ENCODE measurements at places on chromosomes 1 and 21. TPM values are rescaled to one million over a fixed set of nuclear protein-coding genes. Genes with fewer than 3 reads are reported as not detected.

Gene DNAJC28
- 6.7 TPM for total RNA-seq

Gene WNT3A
- total RNA-seq: not detected

Gene LRRC53
- not detected for total RNA-seq

Gene CHI3L2
- total RNA-seq: 4.7 TPM

Gene PCP4L1
- 0.17 TPM for total RNA-seq

Gene TSPEAR
- 2.7 TPM for total RNA-seq

Gene TTC22
- total RNA-seq: 0.17 TPM

Gene PPIAL4G
- not detected for total RNA-seq

Gene CNIH3
- 0.99 TPM for total RNA-seq

Gene MYBPH
- total RNA-seq: not detected

Gene TEX38
- total RNA-seq: not detected

DNA sequence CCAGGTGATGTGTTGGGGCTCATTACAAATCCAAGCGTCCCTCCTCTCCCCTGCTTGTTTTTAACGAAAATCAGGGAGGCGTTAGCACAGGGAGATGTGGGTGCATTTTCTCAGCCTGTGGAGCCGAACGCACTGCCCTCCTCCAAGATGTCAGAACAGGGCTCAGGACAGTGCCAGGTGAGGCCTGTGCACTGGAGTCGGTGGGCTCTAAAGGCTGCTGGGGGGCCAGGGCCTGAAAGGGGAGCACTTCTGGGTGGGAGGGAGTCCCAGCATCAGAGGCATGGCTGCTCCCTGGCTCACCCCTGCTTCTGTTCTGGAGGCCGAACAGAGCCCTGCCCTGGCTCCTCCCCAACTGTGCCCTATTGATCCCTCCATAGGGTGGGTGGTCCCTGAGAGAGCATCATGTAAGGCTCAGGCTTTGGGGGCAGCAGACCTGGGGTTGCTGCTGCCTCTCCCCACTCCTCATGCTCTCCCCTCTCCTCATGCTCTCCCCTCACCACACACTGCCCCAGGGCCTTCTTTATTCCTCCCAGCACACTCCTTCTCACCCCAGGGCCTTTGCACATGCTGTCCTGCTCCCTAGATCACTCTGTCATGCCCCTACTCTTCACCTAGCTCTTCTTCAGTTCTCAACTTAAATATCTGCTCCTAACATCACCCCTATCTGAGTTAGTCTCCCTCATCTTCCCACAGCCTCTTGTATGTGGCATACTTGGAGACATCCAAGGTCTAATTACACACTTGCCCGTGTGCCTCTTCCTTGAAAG is 725.2 kb downstream of the PTPRU start:
- DNase-seq: no peak

DNA sequence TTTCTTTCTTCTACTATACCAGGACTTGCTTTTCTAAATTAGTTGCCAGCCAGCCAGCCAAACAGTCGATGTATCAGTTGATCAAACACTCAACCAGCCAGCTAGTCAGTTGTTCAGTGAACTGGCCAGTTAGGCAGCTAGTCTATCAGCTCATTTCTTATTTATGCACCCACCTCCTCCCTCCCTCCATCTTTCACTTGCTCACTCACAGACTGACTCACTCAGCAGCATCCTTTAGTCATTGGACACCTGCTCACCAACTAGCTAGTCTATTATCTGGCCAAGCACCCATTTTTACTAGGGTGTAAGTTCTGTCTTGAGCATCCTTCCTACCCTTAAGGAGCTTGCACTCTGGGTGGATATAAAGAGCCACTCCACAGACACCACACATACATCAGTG is 5.9 kb upstream of the SPRR4 start:
- no peak for DNase-seq

GRCh38 chr1:234240680-234241079 is 132.6 kb upstream of the COA6 start:
- no peak for DNase-seq

- DNase-seq: no peak
Observed at GRCh38 chr1:7469255-7469938, 301.7 kb upstream of the VAMP3 start.

- DNase-seq: peak; percentile 19
Observed at GRCh38 chr21:46149205-46149901, 6.0 kb downstream of the FTCD start.

GRCh38 chr1:119882132-119883049 is 13.9 kb downstream of the ADAM30 start:
- DNase-seq: no peak

GRCh38 chr1:69913977-69914376 is 291.4 kb downstream of the LRRC40 start:
- DNase-seq: no peak

GRCh38 chr1:41003127-41003639 is 18.3 kb downstream of the SLFNL1 start:
- DNase-seq: no peak

DNA sequence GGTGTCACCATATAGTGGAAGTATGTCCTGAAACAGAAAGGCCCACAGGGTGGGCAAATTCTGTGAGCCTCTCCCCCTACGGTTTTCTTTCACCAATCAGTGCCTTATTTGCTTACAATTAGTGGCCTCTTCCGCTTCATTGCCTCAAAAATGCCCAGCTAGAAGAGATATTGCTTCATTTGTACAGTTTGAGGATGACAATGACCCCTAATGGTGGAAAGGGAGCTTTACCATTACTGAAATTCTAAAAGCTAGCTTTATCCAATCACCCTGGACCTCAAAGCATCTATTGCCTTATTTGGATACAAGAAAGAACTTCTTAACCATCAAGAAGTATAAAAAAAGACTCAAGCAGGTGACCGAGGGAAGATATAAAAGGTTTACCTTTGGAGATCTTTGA is 49.6 kb downstream of the LRRC71 start:
- no peak for DNase-seq

DNA sequence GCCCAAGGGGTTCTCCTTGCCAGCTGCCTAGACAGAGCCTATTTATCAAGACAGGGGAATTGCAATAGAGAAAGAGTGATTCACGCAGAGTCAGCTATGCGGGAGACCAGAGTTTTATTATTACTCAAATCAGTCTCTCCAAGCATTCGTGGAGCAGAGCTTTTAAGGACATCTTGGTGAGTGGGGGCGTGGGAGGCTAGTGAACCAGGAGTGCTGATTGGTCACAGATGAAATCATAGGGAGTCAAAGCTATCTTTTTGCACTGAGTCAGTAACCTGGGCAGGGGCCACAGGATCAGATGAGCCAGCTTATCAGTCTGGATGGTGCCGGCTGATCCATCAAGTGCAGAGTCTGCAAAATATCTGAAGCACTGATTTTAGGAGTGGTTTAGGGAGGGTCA is 64.8 kb upstream of the MRPS6 start:
- no peak for DNase-seq

GRCh38 chr1:79323239-79324025 is 316.9 kb upstream of the ADGRL4 start:
- DNase-seq: no peak

DNA sequence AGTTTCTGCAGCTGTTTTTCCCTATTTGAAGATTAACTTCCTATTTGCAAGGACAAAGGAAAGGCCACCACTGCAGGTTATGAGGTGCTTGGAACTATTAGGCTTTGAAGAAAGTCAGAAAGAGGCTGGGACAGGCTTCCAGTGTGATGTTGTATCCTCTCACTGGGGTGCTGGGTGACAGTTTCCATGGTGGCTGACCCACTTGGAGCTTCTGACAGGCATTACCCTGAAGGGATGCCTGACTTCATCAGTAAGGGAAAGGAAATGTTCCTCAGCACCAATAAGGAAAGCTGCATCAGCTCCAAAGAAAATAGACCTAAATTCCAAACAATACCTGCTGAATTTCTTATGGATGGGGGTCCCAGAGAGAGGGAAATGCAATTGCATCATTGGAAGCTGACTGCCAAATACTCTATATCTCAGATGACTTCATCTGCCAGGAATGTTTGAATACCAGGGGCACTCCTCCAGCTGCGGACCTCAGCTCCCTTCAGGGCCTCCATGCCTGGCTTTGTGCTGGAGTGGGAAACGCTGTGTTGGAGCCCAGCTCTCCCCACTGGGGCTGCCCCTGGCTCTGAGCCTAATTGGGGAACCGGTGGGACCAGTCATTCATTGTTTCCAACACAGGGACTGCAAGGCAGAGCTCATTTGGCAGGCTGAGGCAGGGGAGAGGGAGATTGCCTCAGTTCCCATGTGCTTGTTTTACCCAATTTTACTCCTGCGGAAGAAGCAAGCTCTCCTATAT is 76.6 kb downstream of the RGL1 start:
- DNase-seq: peak; percentile 55

DNA sequence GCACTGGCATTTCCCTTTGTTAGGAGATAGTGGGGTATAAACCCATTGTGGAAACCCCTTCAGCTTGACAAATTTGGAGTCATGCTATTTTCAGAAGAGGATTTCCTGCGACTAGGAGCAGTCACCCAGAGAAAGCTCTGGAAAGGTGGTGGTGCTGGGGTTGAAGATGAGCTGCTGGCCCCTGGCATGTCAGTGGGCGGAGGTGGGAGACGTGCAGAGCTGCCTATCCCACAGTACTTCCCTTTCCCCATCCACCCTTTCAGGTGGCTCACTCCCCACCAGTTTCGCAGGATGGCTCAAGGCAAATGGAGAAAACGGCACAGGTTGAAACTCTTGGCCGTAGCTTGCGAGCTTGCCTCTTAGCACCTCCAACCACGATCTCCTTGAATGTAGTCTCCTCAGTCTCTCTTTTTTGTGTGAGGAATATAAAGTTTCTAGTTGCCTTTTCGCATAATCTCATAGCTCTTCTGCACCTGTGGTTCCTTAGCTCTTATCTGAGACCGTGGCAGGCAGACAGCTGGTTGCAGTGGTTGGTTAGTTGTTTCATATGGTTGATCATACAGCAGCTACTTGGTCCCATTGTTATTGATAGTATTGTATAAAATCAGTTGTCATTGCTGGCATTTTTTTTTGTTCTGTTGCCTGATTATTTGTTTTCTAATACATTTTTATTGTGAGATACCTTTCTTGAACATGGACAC is 48.2 kb downstream of the ADARB1 start:
- no peak for DNase-seq

- DNase-seq: no peak
Observed at GRCh38 chr1:169414952-169415351, 12.3 kb downstream of the CCDC181 start.

DNA sequence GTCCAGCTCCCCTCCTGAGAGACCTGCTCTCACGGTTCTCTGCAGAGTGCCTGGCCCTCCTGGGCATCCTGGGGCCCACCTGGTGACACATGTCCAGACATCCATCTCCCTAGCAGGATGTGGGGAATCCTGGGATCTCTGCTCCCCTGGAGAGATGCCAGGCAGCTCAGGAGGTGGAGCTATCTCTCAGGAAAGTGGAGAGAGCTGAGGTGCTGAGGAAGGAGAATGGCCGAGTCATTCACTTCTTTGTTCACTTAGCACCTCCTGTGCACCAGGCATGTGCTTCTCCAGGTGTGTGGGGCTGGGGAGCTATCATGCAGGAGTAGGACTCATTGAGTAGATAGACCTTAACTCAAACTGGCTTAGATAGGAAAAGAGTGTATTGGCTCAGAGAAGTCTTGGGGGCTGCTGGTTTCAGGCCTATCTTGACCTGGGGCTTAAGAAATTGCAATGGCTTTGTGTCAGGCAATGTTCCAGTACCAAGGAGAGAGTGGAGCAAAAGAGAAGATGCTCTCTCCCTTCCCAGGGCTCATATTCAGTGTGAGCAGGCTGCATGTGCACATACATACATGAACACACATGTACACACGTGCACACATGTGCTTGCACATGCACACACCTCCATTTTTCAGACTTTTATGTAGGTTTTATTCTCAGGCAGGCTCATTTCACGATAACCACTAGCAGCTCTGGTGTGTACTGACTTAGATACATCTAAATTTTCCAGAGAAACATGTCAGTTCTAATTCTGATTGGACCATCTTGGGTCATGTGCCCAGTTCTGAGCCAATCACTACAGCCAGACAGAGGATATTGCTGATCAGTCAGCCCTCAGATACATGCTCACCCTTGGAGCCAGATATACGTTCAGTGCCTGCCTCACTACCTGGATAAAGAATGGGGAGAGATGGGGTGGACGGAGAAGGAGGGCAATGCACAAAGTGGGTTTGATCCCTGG is 437.6 kb downstream of the PTPRU start:
- DNase-seq: no peak

- DNase-seq: no peak
Observed at GRCh38 chr1:201771466-201771865, 57.5 kb upstream of the IPO9 start.

DNA sequence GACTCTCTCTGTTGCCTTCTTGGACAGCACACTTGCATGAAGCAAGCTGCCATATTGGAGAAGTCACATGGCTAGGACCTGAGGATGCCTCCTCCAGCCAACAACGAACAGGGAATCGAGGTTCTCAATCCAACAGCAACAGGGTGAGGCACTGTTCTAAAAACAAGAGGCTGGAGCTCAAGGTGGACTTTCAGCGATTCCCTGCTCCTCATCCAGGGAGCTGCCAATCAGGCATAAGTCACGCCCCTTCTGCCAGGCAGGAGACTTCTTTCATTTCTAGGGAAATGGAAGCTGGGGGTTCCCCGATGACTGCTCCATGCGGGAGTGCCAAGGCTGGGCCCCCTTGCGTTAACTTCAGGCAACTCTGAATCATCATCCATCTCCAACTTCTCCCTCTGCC is 22.7 kb upstream of the IFNAR1 start:
- no peak for DNase-seq

DNA sequence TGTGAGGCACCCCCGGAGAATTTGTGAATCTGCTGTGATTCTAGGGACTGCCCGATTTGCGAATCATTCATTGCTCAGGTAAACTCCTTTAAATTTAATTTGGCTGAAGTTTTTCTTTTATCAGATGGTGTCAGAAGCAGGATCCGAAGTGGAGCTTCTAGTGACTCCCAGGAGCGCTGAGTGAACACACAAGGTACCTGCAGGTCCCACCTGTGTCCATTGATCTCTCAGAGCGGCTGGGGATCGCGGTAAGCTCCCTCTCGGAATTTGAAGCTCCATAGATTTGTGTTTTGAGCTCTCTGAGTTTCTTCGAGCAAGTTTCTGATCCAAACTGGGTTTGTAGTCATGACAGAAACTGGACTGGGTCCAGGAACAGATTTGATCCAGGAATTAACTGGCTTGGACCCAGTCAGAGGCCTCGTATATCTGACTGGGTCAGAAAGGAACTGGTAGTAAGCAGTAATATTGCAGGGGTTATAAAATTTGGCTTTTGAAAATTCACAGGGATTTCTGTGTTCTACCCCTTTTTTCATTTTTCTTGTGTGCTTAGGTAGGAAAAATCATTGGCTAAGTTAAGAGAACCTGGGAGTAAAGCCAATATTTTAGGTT is 56.2 kb upstream of the EDEM3 start:
- no peak for DNase-seq
